ENCODE measurements at places on chromosomes 11 and 22.

DNA sequence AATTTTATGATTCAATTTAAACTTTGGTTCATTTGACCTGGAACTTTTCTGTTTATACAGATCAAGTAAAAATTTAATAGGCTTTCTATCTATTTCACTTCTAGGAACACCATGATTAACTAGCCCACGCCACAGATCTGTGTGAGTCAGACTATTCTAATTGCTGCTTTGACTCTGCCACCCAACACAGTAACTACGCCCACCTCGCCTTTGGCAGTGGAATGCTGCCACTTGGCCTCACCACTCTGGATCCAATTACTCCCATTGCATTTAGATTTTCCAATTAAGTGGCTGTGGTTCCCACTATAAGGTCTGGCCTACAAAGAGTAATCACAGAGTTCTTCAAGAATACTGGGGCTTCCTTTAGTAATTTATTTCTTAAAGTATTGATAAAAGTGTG lies 46.6 kb upstream of the LIN7C start:
- no peak for DNase-seq

DNA sequence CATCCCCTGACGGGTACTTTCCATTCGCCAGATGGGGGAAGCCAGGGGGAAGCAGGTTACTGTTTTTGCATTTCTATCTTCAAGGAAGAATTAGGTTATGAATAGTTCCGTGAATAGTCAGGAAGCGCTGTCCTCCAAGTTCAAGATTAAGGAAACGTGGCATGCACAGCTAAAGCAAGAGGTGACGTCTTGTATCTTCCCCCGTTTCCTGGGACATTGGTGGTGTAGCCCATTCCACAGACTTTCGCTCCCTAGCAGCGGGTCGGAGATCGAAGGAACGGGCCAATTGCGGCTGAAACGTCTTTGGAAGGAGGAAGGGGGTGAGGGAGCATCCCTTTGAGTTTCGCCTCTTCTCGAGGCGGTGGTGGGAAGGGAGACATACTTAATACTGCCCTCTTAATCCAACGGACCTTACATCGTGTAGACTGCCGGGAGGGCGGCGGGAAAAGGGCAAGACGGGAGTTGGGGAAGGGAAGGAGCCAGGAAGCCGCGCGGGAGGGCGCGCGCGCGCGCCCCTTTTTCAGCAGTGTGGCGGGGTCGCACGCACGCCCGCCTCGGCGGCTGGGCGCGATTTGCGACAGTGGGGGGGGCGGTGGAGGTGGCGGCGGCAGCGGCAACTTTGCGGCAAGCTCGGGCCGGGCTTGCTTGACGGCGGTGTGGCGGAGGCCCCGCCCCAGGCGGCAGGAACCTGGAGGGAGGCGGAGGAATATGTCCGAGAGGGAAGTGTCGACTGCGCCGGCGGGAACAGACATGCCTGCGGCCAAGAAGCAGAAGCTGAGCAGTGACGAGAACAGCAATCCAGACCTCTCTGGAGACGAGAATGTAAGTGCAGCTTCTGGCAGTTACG lies at the start of gene EED:
Gene EED (plus strand): TSS at position 232 of the 847 bp plus-strand sequence. CDS start 477 bp downstream, at position 709.
- DNase-seq: peak; percentile 96

DNA sequence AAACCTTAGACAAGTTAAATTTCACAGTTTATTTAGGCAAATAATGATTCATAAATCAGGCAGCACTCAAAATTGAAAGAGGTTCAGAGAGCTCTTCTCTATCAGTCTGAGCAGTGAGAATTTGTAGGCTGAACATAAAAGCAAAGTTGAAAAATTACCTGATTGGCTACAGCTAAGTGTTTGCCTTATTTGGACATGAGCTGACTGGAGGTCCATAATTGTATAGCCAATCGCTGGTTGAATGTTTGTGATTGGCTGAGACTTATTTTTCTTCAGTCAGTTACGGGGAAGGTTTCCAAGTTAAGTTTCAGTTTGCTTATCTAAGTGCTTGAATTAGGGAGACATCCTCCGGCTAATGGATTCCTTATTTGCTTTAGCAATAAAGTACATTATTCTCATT lies 527.5 kb downstream of the CNTN5 start:
- DNase-seq: no peak

- no peak for DNase-seq
These were observed 83.0 kb downstream of the AASDHPPT start for GRCh38 chr11:106160494-106160893.

DNA sequence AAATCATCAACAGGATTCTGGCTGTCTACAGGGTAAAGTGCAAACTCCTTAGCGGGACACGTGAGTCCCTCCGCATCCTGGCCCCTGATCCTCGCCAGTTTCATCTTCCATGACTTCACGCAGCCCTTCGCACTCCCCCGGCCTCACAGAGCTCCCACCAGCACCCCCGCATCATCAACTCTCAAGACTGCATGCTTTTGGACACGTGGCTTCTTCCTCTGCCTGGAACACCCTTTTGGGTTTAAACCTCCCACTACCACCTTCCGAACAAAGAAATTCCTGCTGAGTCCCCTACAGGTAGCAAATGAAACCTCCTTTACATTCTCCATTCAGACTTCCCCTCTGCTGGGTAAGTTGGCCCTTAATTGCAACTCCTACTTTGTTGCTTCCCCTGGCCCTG lies 12.6 kb upstream of the EIF3M start:
- no peak for DNase-seq

- no peak for DNase-seq
These were observed 6.5 kb downstream of the CTSF start for GRCh38 chr11:66561975-66562248.

DNA sequence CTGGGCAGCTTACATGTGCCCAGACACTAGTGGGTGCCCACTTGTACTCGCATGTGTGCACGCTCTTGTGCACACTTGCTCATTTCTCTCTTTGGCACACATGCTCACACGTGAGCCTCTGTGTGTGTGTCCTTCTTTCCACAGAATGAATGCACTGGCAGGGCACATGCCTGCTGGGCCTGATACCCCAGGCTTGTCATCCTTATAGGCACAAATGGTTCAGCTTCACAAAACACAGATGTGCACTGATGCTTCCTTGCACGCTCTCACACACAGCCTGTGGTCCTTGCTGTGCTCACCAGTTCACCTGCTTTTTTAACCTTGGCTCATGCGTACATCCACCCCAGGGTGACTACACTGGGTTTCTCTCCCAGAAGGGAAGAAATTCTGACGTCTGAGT lies 174.8 kb downstream of the BUD13 start:
- no peak for DNase-seq

- DNase-seq: no peak
These were observed 404.5 kb downstream of the LARGE1 start for GRCh38 chr22:33515795-33516194.

GRCh38 chr22:35103761-35104160 lies 37.8 kb downstream of the ISX start:
- DNase-seq: no peak

DNA sequence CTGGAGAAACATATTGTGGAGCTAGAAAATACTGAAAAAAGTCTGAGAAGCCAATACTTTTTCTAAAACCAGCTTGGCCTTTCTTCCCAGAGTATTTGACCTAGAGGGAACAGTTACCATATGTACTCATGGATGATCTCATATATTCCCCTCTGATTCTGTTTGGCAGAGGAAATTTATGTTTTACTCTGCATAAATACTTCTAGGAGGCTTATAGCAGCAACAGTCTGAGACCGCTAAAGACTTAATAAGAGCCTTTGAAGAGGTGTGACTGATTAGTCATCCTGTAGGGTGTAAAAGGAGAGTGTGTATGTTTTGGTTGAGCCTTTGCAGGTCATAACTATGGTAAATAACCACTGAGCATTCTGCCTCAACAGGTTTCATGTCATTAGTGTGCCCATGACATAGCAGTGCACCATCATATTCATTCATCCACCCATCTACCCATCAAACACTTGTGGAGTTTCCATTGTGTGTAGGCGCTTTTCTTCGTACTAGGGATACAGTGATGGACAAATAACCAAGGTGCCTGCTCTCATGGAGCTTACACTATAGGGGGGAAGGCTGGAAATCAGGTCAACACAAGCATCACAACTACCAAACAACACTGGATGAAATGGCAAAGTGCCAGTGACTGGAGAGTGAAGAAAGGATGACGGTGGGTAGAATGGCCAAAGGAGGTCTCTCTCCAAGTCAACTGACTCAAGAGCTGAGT lies 44.5 kb downstream of the TRAF6 start:
- DNase-seq: peak; percentile 82

- no peak for DNase-seq
These were observed 19.5 kb downstream of the PC start for GRCh38 chr11:66938582-66939135.

- DNase-seq: peak; percentile 86
These were observed 1.7 kb downstream of the QSER1 start for GRCh38 chr11:32894149-32894827.

- no peak for DNase-seq
These were observed 208.5 kb upstream of the GRIA4 start for GRCh38 chr11:105401269-105401809.

DNA sequence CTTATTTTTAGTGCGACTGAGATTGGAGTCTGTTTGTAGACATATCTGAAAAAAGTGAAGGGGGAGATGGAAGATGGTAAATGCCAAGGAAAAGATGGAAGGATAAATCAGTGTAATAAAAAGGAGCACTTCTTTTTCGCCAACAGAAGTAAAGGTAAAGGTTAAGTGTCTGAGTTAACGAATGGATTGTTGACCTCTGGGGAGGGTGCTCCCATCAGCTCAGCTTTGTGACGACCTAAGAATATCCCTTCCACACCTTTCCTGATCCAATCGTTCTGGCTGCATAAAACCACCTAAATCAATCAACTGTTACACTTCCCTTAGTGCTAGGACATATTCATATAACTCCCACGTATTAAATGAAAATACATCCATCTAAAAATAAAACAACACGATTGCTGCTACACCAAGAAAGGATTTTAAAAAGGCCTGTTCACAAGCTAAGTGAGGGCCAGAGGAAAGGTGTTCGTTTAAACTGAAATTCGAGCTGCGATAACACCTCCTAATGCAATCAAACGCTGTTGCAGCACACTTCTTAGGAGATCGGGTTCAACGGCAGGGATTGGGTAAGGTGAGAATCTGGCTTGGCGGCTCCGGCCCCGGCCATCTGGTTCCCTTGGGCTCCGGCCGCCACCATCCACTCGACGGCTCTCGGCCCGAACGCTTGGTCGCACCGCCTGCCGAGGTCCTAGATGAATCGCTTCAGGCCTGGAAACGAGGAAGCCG lies 658 bp downstream of the C11orf71 start:
- DNase-seq: no peak

DNA sequence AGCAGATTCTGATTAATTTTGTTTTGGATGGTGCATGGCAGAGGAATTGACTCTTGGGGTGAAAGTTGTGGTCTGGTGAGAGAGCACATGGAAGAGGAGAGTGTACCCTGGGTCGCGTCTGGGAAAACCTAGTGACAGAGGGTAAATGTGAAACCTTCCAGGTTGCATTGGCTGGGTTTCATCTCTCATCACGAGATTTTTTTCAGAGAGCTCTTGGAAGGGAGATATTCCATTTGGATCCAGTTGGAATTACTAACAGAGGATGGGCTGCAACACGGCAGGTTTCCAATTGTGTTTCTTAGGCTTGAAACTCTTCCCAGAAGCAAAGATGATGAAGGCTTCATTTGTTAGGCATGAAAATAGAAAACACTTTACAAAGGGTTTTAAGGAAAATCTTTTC lies 109.7 kb upstream of the MTMR2 start:
- DNase-seq: peak; percentile 77

GRCh38 chr11:2927851-2928604 lies 1.2 kb downstream of the PHLDA2 start:
- DNase-seq: no peak

GRCh38 chr11:63567044-63567840 lies 4.1 kb upstream of the PLAAT2 start:
- DNase-seq: peak; percentile 73

GRCh38 chr11:1232021-1232882 lies 9.4 kb downstream of the MUC5B start:
- no peak for DNase-seq

GRCh38 chr22:44557064-44557748 lies 59.2 kb upstream of the RTL6 start:
- DNase-seq: no peak

- no peak for DNase-seq
These were observed 53.3 kb downstream of the BLID start for GRCh38 chr11:122062763-122063162.

DNA sequence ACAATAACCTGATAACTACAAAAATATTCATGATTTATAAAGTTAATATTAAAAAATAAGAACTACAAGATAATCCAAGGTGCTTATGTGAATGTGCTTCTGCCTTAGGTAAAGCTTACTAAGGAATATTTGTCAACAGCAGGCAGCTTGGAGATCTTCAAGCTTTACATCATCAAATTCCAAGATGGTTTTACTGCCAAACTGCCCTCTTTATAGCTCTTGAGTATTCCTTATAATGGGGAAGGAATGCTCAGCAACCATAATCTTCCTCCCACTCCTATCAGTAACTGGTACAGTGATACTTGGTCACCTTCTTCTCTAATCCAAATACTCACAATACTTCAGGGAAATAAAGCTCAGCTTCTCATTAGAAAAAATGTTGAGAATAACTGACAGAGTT lies 30.1 kb downstream of the SBF2 start:
- DNase-seq: no peak

All from muscle of back (tissue), 13 donors.